Hematopoietic multipotent progenitor cell (in vitro differentiated cells): ENCODE measurements at places on chromosomes 6 and 20.

DNA sequence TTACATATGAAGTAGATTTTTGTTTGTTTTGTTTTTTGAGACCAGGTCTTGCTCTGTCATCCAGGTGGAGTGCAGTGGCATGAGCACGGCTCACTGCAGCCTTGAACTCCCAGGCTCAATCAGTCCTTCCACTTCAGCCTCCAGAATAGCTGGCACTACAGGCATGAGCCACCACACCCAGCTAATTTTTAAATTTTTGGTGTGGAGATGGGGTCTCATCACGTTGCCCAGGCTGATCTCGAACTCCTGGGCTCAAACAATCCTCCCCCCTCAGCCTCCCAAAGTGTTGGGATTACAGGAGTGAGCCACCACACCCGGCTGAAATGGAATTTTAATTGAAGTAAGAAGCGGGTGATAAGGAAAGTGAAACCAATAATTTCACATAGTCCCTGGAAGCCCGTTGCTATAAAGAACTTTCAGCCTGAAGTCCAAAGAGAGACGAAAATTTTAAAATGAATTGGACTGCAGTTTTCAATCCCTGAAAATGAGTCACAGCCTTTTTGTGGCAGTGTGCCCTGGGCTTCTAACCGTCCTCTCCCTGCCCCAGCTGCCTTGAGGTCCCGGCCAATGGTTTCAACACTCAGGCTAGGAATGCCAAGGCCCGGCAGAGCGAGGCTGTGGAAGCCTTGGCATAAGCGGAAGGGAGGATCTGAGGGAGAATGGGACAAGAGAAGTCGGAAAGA, 757 bp downstream of the RAET1E start:
- DNase-seq: no peak

DNA sequence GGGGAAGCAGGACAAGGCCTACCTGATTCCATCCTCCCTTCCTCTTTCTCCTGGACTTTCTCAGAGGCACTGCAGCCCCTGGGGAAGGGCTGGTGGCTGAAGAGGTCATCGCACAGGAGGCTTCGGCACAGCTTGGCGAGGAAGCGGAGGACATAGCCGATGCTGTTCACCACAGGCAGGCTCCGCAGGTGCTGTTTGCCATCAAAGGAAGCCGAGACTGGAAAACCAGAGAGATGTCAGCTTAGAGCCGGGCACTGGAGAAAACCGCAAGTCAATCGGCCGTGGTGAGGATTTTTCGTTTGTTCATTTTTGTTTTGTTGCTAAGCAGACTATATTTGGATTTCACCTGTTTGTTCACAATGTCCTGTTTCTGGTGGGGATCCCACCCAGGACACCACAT, 79.2 kb downstream of the SCML4 start:
- no peak for DNase-seq

- no peak for DNase-seq
These were observed 4.3 kb upstream of the MTG2 start for GRCh38 chr20:62178316-62179161.

DNA sequence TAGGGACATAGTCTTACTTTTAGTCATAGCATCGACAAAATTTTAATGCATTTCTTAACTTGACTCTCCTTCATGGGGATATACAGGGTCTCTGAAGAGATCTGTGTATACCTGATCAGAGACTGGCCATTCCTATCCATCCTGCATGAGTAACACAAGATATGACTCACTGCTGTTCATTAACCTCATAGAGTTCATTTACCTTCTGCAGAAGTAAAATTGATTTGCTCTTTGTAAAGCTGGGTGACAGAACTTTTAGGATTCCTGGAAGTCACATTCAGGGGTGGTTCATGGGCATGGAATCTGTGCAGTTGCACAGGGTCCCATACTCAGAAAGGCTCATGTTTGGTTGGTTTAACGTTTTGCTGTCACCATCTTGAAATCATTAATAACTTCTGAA, 53.2 kb downstream of the PDE7B start:
- DNase-seq: no peak

DNA sequence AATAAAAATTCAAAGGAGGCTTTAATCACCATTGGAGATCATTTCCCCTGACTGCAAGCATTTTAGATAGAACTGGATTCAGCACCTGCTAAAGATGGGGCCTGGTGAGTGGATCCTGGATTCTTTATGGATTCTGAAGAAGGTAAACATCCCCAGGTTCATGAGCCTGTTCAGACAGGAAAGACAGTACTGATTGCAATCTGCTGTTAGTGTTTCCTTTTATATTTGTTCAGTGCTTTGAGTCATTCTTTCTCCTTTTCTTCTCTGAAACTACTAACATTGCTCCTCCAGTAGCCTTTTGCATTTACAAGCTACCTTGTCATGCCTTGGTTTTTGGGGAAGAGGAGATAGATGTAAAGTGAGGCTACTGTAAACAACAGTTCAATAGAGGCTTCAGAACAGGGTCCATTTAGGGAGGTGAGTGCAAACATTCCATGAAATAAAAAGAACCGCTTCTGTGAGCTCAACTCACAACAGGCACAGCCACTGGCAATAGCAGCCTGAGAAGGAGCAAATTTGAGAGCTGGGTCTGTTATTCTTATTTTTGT, 66.4 kb upstream of the PRL start:
- no peak for DNase-seq

- no peak for DNase-seq
These were observed 507.5 kb upstream of the SULF2 start for GRCh38 chr20:48292806-48293205.

DNA sequence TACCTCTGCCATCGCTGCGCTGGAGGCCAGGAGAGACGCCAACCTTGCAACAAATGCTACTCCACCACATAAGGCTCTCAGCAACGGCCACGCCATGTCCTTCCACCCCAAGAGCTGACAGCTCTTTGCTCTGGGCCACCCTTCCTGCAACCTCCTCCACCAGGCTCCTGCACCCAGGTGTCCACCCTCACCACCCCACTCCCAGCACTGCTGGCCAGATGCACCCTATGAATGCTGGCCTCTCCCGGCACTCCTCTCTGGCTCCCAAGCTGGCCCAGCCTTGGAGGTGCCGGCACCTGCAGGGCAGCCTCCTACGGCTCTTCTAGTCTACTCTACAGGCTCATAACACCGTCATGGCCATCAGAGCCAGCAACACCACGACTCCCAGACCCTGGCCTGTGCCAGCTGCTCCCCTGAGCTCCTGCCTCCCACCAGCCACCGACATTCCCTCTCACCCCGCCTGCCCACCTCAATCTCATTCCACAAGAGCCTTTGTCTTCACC, 11.2 kb downstream of the TAF4 start:
- DNase-seq: no peak

DNA sequence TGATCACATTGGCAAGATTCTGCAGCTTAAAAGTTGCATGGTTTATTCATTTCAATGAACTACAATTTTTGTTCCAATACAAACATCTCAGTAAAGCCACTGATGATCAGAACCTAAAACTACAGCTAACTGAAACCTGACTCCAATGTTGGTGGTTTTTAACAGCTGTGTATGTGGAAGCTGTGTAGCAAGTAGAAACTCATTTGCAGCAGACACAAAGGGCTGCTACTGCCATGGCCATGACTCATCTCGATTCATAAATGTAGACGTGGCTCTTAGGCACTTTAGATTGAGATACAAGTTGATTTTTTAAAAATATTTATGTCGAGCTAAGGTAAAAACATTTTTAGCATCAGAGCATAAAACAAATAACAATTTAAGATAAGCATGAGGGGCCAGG, 19.5 kb upstream of the MAP3K4 start:
- no peak for DNase-seq

GRCh38 chr6:150006961-150007464, 18.3 kb downstream of the RAET1L start:
- no peak for DNase-seq

DNA sequence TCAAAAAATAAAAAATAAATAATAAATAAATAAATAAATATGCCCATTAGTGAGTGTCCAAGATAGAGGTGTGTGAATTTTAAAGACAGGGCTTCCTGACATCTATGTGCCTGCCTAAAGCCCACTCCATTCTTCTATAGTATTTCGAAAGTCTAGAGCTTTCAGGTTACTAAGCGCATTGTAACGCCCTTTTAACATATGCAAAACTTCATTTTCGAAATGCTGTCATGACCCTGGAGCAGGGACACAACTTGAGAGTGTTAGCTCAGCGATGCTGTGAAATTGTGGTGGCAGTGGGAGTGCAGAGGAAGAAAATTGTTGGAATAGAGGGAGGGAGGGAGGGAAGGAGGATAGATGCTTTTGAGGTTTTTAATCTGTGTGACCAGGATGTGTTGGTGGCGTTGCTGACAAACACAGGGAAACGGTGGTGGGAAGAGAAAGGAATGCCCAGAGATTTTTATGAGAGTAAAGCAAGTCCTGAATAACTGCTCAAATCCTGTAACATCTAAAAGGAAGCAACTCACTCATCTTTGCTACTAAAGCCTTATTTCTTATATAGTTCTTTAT, 169.3 kb downstream of the ARID1B start:
- no peak for DNase-seq

DNA sequence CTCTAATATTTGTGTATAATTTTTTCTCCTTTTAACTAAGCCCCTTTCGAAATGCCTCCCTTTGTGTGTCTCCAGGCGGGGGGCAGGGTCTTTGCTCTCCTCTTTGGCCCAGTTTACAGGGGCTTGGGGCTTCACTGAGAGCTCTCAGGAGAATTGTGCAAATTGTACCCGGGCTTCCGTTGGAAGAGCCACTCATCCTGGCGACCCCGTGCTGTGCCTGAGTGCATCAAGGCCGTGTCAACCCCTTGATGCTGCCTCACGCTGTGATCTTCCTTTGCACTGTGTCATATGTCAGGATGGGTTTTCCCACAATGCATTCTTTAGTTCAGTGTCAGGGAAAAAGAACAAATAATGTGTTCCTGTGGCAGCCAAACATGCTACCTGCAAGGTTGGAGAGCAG, 118.0 kb upstream of the POU3F2 start:
- no peak for DNase-seq

DNA sequence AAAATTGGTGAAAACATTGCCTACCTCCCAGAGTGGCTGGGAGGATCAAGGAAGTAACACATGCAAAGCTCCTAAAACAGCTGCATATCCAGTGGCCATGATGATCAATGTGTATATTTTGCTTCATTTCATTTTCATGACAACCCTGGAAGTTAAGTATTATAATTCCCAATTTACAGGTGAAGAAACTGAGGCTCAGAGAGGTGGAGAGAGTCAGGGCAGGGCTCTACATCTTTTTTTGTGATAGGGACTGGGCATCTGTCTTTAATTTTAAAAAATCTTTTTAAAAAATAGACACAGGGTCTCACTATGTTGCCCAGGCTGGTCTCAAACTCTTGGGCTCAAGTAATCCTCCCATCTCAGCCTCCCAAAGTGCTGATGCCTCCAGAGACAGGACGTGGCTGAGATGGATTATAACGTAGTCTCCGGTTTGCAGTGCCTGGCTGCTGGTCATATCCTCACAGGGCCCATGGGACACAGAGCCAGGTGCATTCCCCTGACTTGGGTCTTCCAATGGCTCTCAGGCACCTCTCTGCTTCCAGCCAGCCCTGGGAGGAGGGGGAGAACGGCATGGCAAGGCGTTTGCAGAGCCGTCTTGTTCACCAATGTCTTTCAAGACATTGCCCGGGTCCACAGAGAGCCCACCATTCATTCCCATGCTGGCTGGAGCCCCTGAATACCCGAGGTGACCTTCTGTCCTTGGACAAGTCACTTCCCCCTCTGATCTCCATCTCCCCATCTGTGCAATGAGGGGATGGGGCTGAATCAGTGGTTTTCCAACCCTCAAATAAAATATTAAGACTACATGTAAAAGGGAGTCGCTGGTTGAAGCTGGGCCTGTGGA, 38.3 kb downstream of the HNF4A start:
- DNase-seq: no peak

DNA sequence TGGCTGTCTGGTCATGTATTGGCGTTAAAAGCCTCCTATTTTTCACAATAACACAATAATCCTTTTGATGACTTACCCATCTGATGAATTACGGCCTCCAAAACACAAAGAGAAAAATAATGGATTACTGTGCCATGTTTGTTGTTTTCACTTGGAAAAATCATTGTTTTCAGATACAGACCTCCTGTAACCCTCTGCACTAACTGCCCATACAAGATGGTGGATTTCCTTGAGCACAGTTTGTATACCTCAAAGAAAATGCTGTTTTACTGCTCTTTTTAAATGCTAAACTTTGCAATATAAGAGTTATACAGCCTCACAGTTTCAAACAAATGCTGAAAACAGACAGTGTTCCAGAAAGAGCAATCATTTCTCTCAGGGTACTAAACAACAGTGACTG, 61.0 kb downstream of the SMLR1 start:
- no peak for DNase-seq
